CD4-positive, alpha-beta T cell treated with Interleukin-2 at 100 ng/mL for 4 hours (primary cell): ENCODE measurements at places on chromosomes 3 and 15.

DNA sequence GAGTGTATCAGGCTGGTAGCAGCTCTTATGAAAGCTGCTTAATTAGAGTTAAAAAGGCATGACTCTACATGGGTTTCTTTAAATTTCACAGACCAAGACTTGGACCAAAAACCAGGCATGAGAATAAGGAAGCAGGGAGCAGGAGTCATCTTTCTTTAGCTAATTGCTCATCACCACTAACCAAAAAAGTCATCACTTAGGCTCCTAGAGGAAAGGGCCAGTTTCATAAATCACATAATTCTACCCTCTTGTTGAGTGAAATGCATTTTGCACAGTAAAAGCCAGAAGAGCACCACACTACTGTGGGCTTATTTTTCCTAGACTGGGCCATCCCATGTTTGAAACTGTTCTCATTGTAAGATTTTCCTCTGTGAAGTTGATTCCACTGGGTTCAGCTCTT, 175.6 kb downstream of the GREM1 start:
- no peak for DNase-seq

DNA sequence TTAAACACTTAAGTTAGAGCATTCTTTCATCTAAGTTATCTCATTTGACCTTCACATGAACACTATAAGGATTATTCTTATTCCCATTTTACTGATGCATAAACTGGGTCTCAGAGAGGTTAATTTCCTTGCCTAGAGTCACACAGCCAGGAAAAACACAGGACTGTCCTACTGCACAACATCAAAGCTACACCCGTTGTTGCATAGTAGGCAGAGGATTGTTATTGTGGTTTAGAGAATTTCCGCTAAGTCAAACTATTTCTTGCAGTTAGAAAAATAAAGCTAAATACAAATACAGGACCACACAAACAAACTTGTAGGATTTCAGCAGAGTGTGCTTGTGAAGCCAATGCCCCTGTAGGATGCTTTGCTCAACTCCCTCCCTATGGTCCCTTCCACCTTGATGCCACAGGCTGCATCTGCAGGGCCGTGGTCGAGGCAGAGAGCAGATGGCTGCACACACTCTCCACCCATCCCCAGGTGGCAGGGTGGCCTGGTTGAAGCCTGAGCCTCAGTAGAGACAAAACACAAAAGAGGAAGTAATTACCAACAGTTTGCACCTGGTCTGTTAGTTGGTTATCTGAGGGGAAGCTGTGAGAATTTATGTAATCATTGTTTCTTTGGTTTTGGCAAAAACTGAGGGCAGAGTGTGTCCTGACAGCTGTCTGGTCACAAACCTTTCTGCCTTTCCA, 41.1 kb upstream of the SKOR1 start:
- peak; percentile 2 for DNase-seq

- DNase-seq = no peak
Observed at GRCh38 chr15:28943611-28944230, 57.9 kb downstream of the APBA2 start.

GRCh38 chr3:42581400-42581708, 413 bp downstream of the SEC22C start:
- DNase-seq = no peak

DNA sequence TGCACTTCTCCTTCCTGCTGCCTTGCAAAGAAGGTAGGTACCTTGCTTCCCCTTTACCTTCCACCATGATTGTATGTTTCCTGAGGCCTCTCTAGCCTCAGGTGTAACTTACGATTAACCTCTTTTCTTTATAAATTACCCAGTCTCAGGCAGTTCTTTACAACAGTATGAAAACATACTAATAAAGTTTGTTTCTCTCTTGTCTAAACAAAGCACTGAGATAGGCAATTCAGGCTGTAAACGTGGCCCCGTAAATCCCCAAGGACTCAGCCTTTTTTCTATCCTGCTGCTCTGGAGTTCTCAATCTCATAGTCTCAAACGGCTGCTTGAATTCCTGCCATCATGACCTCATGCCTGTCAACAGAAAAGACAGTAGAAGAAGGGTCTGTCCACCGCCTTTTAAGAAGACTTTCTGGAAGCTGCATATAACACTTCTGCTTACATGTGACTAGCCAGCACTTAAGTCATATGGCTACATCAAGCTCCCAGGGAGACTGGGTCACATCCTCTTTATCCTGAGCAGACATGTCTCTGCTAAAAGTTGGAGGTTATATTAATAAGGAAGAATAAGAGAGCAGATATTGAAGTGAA, 257.8 kb downstream of the EBLN2 start:
- no peak for DNase-seq

GRCh38 chr15:55714064-55714463, 28.9 kb downstream of the PRTG start:
- no peak for DNase-seq

DNA sequence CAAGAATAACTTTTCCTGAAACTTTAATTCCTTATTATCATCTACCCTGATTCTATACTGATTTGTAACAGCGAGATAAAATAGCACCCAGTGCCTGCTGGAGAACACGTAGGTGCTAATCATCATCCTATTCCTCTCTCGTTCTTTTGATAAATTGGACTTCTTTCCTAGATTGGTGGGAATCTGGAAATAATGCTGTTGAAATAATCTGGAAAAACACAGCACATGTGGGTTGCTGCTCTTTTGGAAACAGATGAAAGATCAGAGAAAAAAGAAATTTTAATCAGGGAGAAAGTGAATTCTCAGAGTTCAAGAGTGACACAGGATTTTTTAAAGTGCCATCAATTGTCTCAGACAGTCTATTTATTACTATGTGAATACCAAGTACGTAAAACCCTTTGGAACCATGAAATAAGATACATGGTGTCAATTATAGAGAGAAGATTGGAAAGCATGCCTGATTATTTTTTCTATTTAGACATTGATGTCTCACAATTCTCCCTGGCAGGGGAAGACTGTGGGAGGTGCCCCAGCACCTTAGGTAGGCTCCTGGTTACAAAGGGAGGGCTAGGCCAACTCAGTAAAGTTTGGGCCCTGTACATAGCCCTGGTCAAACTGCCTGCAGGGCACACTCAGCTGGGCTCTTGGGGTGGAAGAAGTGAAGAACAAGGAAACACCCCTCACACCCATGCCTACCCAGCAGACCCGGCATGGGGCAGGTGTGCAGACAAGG, 60.0 kb upstream of the SNRPA1 start:
- no peak for DNase-seq

DNA sequence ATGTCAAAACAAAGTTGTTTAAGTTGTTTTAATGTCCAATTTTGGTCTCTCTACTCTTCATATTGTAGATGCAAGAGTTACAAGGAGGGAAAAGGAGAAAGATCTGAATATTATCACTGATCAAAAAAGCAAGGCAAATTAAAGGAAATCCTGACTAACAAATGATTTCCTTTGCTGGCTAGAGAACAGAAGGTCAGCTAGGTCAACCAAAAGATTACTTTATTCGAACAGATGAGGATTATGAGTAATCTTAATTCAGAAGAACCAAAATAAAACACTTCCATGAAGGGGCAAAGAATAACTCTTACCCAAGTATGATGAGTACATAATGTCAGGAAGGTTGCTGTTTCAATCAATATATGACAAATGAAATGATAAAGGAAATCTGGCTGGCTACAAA, 33.8 kb downstream of the CPNE4 start:
- DNase-seq = no peak

- no peak for DNase-seq
Observed at GRCh38 chr3:153215966-153216365, 53.9 kb downstream of the RAP2B start.

- no peak for DNase-seq
Observed at GRCh38 chr15:37053166-37053565, 47.2 kb downstream of the MEIS2 start.

DNA sequence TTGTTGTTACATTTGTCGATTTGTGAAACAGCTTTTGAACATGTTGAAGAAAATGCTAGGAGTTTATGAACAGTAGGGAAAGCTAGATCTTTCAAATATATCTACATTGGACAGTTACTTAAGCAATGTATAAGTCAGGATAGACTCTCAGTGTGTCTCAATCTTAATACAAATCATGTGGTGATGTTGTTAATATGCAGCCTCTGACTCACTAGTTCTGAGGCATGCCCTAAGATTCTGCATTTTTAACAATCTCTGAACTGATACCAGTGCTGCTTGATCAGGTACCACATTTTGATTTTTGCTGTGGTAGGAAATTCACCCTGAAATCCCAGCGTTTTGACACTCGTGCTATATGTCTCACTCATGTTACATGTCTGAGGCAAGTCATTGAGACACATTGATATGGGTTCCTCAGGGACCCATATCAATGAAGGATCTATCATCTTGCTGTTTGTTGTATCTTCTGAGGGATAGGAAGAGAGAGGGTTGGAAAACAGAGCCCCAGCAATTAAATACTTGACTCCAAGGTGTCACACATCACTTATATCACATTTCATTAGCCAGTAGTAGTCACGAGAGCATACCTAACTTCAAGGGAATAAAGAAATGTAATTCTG, 597.9 kb downstream of the TAFA4 start:
- no peak for DNase-seq

DNA sequence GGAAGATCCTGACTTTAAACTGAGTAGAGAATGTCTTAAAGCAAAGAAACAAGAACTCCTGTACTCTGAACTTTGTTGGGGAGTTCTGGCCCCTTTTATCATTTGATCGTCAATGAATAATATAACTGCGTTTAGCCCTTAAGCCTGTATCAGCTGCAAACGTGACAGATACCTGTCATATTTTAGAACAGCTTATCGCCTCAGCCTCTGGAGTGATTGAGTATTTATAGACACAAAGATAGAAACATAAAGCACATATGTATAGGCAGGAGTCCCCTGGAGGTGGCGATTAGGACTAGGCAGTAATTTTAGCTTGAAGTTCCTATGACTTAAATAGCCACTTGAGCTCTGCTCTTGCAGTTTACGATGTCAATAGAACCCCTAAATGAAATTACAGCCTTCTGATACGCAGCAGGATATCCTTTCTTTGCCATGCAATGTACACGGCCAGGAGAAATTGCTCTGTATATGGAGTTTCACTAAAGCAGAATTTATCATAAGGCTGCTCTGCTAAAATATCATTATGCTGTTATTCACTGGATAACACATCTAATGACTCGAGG, 321.8 kb downstream of the TIGIT start:
- no peak for DNase-seq

- no peak for DNase-seq
Observed at GRCh38 chr3:111737706-111738086, 121.4 kb upstream of the PHLDB2 start.

DNA sequence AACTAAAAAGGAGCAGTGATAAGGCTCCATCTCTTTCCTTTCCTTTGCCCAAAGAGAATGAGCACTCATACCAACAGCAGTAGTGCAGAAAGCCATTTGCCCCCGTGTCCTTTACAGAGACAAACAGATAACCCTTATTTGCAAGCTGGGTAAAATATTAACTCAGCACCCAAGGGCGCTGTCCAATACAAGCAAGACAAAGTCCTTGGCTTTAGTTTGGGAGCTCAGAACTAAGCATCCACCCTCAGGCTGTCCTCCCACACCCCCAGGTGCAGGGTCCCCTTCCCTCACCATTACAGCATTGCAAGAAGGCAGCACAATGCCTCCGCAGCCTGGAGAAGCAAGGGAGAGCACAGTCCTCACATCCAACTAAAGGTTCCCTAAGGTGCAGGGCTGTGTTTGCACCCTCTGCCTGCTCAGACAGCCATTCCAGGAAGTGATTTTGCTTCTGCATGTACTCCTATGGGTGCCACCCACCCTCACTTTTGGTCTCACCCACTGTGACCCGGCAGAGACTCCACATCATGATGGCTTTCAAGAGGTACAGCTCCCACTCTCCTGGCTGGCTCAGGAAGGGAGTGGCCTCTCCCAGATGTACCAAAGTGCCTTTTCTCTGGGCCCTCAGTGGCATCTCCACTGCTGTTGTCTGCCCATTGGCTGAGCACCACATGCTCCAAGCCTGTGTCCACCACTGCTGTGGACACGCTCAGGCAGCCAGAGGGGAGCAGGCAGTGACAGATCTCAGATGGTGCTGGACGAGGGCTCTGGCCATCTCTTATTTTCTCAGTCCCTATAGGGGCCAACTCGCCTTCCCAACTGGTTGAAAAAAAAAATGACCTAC, 34.1 kb upstream of the HES1 start:
- no peak for DNase-seq

GRCh38 chr3:77648214-77648613, 608.3 kb downstream of the ROBO2 start:
- DNase-seq = no peak

- DNase-seq = peak; percentile 48
Observed at GRCh38 chr3:151201051-151201730, 1.8 kb downstream of the GPR171 start.

GRCh38 chr15:59931646-59932261, 72.4 kb upstream of the FOXB1 start:
- DNase-seq = no peak

DNA sequence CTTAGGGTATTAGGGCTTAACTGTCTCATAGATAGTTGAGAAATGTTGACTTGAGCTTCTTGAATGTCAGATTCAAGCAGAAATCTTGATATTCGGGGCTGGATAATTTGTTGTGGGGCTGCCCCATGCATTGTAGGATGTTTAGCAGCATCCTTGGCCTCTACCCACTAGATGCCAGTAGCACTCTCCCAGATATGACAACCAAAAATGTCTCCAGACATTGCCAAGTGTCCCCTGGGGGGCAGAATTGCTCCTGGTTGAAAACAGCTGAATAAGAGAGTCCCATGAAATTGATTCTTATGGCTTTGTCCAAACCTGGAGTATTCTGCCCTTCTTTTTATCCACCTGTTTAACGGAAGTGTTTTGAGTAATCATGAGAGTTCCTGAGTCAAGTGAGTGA, 15.9 kb upstream of the LCMT2 start:
- DNase-seq = no peak

DNA sequence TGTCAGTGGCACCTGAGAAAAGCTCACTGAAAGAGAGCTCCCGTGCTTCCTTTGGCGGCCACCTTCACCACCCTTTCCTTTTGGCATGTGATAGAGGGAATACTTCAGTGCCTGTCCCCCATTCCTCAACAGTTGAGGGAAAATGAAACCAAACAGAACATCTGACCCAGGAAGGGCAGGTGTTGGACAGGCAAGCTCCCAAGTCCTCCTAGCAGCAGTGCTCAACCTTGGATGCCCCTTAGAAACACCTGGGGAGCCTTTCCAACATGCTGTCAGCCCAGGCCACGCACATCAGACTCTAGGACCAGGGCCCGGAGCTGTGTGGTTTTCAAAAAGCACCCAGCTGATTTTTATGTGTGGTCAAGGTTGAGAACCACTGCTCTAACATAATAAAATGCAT, 22.4 kb downstream of the LDHAL6B start:
- no peak for DNase-seq

GRCh38 chr3:31903686-31904431, 77.2 kb downstream of the OSBPL10 start:
- DNase-seq = no peak
